ENCODE measurements at places on chromosomes 3 and 15. TPM values are rescaled to one million over a fixed set of nuclear protein-coding genes. Genes with fewer than 3 reads are reported as not detected.
A peak's percentile ranks its signal among the peaks of the same experiment; 100 is the strongest.

DNA sequence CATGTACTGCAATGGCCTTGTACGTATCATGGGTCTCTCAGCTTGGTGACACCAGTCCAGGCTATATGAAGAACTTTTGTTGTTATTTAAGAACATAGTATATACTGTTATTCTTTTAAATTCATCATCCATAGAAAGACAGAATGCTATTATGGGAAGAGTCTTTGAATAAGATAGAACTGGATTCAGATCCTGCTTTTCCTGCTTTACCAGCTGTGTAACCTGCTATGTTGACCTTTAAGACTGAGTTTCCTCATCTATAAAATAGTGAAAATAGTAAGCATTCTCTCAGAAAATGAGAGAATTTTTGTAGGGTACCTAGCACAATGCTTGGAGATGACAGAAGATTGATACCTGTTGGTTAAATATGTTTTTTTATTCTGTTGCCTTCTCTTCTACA, 204.1 kb upstream of the TBL1XR1 start:
- peak; percentile 37 for DNase-seq

GRCh38 chr3:66858656-66859381, 139.3 kb upstream of the KBTBD8 start:
- DNase-seq, result no peak

TMEM40 gene
- 1.9 TPM for total RNA-seq

DNA sequence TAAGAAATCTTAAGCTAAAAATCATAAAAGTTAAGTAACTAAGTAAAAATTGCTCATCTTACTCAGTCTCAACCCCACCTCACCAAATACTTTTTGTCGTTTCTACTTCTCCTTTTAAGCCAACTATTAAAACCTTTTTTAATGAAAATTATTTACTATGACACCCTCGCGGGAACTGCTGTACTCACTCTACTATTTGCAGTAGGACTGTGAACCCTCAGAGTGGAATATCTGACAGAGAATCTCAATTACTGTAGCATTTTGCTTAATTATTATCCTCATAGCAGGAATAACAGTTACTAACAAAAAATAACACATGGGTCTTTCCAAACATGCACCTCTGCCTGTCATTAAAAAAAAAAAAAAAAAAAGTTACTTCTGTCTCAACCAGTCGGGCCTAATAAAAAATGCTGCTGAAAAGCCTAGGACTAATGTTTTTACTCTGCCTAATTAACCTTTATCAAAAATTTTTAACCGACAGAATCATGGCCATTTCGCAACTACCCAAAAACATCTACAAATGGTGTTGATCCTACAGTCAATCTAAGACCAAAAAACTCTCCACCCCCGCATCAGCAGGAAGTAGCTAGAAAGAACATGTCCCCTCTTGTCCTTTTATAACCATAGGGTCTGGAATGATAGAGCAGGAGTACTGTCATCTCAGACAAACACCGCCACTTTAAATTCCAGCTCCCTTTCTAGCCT, 10.2 kb downstream of the ALDH1L1 start:
- peak; percentile 51 for DNase-seq

GRCh38 chr3:189724356-189724755, 93.2 kb downstream of the TP63 start:
- no peak for DNase-seq

GRCh38 chr3:160016972-160017371, 28.3 kb downstream of the IL12A start:
- DNase-seq, result no peak

- no peak for DNase-seq
Observed at GRCh38 chr3:139202226-139202958, 141.4 kb upstream of the MRPS22 start.

DNA sequence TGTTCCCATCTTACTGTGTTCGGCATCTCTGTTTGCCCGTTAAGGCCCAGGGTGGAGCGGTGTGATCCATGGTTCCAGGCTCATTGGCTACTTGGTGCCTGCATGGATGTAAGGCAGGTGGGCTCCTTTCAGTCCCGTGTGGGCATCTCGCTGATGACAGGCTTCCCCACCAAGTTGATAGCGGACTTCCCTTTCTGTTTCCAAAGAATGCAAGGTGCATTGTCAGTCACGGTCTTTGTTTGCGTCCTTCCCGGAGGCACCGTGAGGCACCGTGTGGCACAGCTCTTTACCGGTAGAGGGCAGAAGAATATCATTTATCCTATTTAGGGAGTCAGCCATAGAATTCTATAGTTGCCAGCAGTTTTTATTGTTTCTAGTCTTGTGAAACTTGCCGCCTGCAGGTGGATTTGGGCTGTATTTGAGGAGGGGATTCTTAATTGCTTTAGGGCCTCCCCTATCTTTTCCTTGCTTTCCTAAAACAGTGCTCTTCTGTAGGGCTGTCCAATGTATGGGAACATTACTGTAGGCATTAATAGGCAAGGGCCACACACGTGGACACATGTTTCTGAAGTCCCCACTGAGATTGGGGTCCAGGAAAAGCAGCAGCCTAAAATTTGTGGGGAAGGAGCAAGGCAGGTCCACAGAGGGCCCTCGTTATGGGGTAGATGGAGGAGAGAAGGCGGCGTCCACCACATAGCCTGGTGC, 244.1 kb downstream of the SLCO3A1 start:
- DNase-seq, result peak; percentile 49

GOLGA6L7 gene
- total RNA-seq, result 2.7 TPM

DNA sequence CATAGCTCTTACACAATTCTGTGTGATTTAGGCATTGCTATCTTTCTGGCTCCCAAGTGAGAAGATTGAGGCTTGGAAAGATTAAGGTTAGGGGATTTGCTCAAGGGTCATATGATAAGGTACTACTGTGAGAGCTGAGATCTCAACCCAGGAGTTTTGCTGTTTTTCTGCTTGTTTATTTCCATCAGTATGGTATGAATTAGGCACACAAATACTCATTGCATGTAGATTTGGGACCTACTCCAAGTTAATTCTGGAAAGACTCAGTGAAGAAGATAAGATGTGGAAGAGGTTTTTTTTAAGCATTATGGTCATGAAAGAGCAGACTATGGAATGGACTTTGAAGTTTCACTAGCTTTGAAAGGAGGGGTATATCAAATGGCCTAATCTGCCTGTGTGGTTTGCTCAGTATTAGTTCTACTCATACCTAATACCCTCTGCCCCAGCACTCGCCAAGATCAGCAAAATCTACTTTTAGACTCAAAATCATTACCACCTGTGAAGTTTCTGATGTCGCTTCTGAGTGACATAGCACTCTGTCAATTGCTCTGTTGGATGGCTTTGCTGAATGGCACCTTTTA, 12.5 kb downstream of the MBNL1 start:
- DNase-seq, result no peak

CHRM5 gene
- not detected for total RNA-seq

- peak; percentile 73 for DNase-seq
Observed at GRCh38 chr3:186640473-186640818, 247 bp downstream of the FETUB start.

- DNase-seq, result peak; percentile 77
Observed at GRCh38 chr3:57998366-57999283, 9.6 kb upstream of the FLNB start.

PLA2G4D gene
- 2.1 TPM for total RNA-seq

CCDC54 gene
- not detected for total RNA-seq

GRCh38 chr3:7075901-7076300, 215.0 kb downstream of the GRM7 start:
- no peak for DNase-seq

DNA sequence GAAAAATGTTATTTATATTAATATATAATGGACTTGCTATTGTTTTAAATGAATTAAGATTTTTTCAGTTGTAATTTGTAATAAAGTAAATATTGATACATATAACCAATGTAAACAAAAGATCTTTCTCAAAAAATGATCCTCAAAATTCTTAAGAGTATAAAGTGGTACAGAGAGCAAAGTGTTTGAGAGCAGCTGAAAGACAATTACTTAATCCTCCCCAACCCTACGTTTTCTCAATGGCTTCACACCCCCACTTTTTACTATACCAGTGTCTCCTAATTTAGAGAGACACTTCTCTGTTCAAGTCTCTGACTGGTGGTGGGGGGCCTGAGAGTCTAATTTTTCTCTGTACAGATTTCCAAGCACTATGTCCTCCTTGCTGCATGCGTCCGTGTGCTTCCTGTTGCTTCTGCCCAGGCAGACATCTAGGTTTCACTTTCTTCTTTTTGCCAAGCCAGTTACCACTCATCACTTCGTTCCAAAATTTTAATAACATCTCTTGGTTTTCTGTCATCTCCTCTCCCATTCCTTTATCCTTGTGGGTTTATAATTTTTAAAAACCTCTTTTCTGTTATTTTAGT, 276.3 kb upstream of the DNAJC19 start:
- DNase-seq, result no peak

DNA sequence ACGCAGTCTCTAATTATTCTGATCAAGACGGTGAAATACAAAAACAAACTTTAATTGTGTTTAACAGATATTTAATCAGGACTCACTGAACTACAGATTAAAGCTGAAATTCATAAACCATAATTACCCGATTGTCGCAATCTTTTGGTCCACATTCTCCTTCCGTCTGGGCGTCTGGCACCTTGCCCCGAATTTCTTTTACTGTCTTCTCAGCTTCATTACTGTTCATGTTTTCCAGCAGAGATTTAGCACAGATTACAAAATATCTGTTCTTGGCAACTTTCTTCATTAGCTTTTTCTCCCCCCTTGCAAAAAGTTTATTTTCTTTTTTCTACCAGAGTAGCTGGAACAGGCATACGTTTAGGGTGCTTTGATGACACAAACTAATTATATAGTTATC, 271.4 kb downstream of the TIGIT start:
- DNase-seq, result no peak

GRCh38 chr3:138829097-138829496, 5.6 kb downstream of the PIK3CB start:
- no peak for DNase-seq

- DNase-seq, result no peak
Observed at GRCh38 chr15:75650908-75651809, 3.4 kb downstream of the SNX33 start.

GRCh38 chr3:69878254-69878653, 121.3 kb upstream of the SAMMSON start:
- DNase-seq, result no peak

ACVR2B gene
- total RNA-seq, result 5.8 TPM

VGLL3 gene
- total RNA-seq, result 44.4 TPM

DNA sequence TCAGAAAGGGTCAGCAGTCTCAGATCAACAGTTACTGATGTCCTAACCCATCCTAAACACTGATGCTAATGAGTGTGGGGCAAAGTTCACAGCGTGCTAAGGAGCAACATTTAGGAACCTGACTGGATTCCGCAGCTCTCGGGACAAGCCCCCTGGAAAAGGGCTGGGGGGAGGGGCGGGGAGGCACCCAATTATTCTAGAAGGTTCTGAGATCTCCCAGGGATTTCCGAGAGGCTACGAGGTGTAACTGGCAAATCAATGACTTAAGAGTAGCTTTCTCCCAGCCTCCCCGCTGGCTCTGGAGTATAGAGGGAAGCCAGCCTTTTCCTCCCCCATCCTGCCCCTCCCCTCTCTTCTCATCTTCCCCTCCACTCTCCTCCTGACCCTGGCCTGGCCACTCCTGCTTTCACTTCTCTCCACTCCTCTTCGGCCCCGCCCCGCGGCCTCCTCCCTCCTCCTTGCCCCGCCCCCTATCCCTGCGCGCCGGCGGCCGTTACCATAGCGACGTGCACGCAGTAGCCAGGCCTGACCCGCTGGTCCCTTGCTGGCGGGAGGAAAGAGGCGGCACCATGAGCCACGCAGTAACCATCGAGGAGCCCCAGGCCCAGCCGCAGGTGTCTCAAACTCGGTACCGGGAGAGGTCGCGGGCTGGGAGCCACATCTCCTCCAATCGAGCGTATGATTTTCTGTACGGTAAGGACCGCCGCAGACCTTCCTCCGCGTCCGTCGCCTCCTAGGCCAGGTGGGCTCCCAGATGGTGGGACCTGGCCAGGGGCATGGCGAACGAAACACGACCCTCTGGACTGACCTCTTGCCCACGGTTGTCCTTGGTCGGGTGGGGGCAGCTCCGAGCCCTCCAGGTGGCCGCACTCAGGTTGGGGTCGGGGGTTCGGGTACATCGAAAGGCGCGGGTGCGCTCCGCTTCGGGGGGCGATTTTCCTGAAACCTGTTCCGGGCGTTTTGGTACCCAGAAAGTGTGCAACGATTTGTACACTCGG, at the start of gene CFAP91:
Gene CFAP91 (plus strand): TSS at position 493 of the 998 bp plus-strand sequence. CDS start 77 bp downstream, at position 570.
- peak; percentile 96 for DNase-seq

DNA sequence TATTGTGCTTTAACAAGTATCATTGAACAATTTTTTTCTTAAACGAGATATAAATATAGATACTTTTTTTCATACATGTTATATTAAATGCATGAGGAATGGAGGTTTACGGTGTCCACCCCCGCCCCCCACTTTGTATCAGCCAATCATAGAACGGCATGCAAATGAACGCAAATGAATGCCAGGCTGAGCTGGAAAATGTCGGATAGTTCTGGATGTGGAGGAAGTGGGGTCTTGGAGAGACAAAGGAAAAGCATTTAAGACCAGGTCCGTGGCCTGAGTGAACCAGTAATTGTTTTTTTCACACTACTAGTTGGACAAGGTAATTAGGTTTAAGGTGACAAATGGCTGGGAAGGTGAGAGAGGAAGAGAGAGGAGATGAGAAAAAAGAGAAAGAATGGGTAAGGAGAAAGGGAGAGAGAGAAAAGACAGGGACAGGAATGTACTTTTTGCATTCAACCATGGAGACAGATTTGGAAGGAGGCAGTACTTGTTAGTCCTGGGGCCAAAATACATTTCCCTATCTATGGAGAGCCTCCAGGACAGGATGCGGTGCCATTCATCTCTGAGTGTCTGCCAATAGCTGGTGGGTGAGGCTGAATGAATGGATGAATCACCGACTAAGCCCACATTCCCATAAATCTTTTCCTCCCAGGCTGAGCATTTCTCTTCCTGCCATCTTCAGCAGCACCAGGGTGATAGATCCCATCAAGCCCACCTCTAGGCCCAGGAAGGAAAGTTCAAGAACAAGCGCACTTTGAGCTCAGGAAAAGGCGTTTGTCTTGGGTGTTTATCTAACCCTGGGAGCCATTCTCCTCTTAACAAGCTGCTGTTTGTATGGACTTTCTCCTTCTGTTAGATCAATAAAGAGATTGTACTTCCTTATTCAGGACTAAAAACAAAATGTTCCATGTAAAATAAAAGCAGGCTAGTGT, 1.4 kb upstream of the RAD18 start:
- peak; percentile 79 for DNase-seq

IGSF11 gene
- total RNA-seq, result 0.46 TPM

DNA sequence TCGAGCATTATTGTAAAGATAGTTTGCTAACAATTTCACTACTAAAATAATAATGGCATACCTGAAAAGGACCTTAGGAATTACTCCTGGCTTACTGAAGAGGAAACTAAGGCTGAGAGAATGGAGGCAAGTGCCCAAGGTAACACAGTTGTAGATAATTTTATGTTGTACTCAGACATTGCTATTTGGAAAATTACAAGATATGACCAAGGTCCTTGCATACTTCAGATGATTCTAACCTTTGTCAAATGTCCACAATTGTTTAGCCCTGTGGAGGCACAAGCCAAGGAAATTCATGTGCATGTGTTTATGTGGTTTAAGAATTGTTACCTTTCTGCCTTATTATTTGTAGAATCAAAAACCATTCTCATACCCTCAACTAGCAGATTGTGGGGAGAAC, 105.7 kb downstream of the TUSC7 start:
- DNase-seq, result no peak

DNA sequence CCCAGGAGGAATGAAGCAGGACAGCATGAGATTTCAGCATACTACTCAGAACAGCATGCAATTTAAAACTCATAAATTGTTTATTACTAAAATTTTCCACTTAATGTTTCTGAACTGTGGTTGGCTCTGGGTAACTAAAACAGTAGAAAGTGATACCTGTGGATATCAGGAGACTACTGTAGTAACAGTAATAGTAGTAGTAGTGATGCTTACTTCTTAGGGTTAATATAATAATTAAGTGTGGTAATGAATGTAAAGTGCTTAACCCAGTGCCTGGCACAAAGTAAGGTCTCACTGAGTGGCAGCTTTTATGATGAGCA, 117.3 kb downstream of the NR1I2 start:
- no peak for DNase-seq

GOLGA8R gene
- total RNA-seq, result 3.7 TPM

Measured in prostate gland (tissue), 2 donors.